ENCODE measurements at places on chromosomes 11 and 22. TPM values are rescaled to one million over a fixed set of nuclear protein-coding genes. Genes with fewer than 3 reads are reported as not detected.

Gene OSM
- 17.4 TPM for total RNA-seq

Gene LDHAL6A
- total RNA-seq = 0.15 TPM

Gene TKFC
- total RNA-seq = 32.9 TPM

Gene TBX1
- 2.0 TPM for total RNA-seq

Gene ZW10
- 5.8 TPM for total RNA-seq

Gene BRSK2
- total RNA-seq = 0.11 TPM

Gene ZNF214
- total RNA-seq = not detected

Gene CNTF
- 5.5 TPM for total RNA-seq

Gene PRG3
- not detected for total RNA-seq

Gene SCGB1A1
- total RNA-seq = not detected

Gene CLDN5
- not detected for total RNA-seq

Gene HEPHL1
- total RNA-seq = not detected

Gene SMIM38
- 0.40 TPM for total RNA-seq

DNA sequence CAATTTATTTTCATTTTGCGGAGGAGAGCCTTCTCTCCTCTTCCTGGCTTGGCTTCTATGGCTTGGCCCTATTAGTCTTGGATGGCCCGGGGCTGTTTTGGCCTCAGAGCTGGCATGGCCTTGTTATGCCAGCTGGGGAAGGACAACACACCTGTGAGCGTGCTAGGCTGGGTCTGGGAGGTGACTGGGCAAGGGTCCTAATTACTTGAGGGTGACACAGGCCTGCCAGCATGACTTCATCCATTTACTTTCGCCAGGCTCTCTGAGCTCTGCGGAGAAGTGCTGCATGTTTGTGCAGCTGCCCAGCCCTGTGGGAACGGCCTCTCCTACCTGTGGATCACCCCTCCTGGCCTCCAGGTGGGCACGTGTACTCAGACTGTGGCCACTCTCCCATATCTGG lies 153.6 kb downstream of the SNX19 start:
- no peak for DNase-seq

GRCh38 chr11:12189543-12190235 lies 79.3 kb downstream of the MICAL2 start:
- DNase-seq = no peak

GRCh38 chr11:118212131-118212725 lies 12.6 kb downstream of the JAML start:
- no peak for DNase-seq

- DNase-seq = peak; percentile 56
Measured at GRCh38 chr22:29308791-29309262, 2.4 kb downstream of the GAS2L1 start.

- DNase-seq = peak; percentile 73
Measured at GRCh38 chr11:44094260-44094868, 1.1 kb upstream of the EXT2 start.

DNA sequence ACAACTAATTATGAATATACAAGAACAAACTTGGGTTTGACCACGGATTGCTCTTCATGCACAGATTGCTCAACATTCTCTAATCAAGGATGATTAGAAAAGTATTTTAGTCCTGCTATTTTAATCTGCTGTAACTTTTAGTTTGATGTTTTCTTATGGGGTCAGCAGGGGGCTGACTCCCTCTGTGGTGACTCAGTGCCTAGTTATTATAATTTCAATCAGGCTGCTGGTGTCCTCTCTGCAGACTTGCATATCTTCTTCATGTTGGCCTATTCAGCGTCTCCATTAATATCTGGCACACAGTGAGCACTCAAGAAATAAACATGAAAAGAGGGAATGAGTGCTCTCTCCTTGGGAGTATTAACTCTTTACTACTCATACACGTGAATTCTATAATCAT lies 223.8 kb upstream of the DDI1 start:
- DNase-seq = no peak

DNA sequence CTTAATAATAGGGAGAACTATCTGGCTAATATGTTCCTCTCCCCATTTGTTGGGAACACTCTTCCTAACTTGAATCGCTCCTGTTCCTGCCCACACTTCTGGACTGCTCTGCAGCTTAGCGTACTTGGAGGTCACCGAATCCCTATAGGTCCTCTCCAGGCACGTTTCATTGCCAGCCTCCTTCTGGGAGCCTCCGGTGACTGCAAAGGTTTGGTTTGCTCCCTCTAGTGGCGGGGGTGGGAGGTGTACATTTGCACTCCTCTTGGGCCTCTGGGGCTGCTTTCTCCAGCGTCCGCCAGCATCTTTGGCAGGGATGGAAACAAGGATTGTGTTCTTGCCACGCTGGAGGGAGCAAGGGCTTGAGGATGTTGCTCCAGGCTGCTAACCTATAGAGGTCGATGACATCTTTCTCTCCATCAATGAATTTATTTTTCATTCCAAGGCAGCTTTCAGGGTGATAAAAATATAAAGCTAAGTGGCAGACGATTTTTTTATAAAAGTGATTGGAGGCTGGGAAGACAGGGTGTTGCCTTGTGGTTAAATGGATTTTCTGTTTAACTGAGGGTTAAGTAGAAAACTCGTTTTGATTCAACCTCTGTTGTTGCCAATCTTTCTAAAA lies 48.7 kb downstream of the TSPAN18 start:
- DNase-seq = peak; percentile 20

- DNase-seq = no peak
Measured at GRCh38 chr22:19169002-19169946, 9.3 kb downstream of the SLC25A1 start.

DNA sequence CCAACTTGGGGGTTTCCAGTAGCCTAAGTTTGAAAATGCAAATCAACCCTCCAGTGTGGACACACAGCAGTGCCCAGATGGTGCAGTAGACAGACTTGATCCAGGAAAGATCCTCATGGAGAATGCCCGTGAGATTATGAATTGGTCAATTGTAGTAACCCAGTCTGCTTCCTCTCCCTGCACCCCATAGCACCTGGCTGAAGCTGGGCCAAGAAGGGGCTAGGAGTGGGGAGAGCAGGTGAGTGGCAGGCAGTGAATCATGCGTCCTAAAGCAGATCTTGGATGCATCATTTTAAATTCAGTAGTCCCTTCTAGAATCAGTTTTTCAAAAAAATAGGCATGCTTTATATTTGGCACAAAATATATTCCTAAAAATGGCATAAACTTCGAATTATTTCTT lies 52.2 kb downstream of the CYB5R2 start:
- DNase-seq = no peak

DNA sequence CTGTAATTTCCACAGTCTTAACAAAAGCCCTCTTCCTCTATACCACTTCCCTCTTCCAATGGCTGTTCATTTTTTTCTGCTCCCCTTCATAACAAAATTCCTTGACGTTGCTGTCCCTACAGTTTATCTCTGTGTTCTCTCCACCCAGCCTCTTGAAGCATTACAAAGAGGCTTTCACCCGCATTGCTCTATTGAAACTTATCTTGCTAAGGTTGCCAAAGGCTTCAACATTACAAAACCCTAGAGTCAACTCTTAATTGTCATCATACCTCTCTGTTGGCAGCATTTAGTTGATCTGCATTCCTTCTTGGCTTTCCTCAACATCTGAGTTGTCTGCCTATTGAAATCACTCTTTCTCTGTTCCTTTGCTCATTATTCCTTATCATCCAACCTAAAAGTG lies 1055.7 kb downstream of the JRKL start:
- DNase-seq = no peak

GRCh38 chr22:34709641-34710040 lies 356.3 kb upstream of the ISX start:
- DNase-seq = no peak

GRCh38 chr11:115766561-115766960 lies 262.3 kb upstream of the CADM1 start:
- DNase-seq = no peak

DNA sequence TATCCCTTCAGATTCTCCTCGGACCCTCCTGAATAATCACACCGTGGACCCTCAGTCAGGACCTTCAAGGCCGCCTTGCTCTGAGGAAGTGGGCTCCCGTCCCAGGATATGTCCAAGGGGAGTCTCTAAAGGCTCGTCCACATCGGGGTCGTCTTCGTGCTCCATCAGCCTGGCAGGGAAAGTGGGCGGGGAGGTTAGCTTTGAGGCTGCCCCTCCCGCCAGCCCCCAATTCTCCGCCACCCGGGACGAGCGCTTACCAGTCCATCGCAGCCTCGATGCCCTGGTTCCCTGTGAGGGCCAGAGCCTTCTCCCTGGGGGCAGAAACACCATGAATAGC lies 472 bp downstream of the UBXN1 start:
- DNase-seq = no peak

DNA sequence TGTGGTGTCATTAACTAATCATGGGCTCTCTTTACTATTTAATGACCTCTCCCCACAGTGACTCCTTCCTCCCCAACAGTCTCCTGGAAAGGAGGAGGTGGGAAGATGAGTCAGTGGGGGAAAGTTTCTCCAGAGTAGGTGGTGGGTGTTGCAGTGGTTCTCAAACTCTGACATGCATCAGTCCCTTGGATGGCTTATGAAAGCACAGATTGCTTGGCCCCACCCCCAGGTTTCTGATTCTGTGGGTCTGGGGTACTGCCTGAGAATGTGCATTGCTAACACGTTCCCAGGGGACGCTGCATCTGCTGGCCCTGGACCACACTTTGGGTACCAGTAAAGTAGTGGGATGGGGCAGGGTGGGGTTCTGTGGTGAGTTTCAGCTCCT lies 9.8 kb downstream of the CD82 start:
- DNase-seq = no peak

DNA sequence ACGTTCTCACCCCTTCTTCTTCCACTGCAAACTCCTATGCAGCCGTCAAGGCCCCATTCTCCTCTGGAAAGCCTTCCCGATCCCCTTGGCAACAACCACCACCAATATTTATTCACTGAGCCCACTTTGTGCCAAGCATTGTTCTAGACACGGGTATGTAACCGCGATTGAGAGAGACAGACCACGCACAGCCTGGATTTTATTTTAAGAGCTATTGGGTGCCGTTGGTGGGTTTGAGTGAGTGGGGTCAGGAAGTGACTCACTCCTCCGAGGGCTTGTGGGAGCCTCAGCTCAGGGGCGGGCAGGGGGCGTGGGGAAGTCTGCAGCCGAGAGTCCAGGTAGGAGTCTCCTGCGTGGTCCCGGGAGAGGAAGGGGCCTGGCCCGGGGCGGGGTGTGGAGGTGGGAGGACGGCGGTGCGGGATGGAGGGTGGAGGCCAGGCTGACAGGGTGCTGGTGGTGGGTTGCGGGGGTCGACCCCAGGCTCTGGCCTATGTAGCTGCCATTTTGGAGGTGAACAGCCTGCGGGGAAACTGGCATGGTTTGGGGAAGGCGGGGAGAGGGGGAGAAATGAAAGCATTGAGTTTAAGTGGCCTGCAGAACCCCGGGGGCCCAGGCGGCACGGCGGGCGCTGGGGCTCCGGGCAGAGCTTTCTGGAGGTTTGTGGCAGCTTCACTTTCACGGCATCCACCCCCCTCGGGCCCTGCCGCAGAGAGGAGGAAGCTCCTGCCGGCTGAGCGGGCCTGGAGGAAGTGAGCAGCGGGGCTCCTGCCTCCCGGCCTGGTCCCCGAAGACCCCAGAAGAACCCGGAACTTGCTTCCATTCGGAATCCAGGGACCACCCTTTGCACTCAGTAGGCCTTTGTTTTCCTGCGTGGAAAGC lies 547 bp downstream of the PARVG start:
- peak; percentile 62 for DNase-seq

DNA sequence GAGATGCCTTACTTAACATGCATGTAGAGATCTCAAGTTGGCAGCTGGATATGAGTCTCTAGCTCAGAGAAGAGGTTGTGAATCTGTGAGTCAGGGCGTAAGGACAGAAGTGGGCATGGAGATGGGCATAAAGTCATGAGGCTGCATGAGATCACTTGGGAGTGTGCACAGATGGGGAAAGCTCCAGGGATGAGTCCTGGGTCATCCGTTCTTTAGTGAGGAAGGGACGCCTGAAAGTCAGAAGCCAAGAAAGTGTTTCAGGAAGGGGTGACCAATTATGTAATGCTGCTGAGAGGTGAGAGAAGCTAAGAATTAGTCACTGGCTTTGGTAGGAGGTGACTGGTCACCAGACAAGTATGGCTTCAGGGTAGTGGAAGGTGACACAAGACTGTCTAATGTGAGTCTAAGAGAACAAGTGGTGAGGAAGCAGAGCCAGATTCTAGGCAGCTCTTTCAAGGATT lies 6.7 kb downstream of the ACP2 start:
- DNase-seq = no peak

All from natural killer cell (primary cell).